ENCODE measurements at places on chromosomes 3 and 15. TPM values are rescaled to one million over a fixed set of nuclear protein-coding genes. Genes with fewer than 3 reads are reported as not detected.
A peak's percentile ranks its signal among the peaks of the same experiment; 100 is the strongest.

GRCh38 chr3:156142702-156143101, 22.3 kb downstream of the KCNAB1 start:
- DNase-seq, result no peak

DNA sequence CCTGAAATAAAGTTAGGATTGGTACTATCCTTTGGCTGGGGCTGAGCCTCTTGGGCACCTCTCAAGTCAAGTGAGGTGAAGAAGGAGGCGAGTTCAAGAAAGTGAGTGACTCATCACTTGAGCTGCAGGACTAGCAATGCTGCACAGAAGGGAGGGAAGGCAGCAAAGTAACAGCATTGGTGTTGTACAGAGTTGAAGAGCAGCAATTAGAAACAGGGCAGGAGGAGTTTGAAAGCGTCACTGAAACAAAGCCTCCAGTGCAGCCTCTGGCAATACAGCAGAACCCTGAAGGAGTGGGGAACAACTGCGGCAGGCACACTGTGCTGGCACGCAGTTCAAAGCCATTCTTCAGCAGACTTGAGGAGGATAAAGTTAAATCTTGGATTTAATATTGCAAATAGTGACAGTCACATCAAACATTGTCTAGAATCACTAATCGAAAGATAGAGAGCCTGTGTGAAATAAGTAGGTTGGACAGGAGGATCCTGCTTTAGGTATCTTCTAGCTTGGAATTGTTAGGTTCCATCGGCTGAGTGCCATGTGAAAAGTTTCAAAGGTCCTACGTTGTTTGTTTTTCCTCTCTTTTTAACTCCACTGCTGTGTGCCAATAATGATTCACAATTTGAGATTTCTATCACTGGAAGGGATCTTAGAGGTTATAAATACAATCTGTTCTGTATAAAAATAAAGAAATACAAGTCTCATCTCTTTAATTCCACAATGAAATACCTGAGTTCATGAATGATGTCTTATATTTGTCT, 479.8 kb downstream of the NAALADL2 start:
- DNase-seq, result peak; percentile 54

- DNase-seq, result no peak
Observed at GRCh38 chr3:183215591-183216202, 37.4 kb upstream of the B3GNT5 start.

- DNase-seq, result no peak
Observed at GRCh38 chr3:100205171-100205570, 55.6 kb upstream of the TBC1D23 start.

DNA sequence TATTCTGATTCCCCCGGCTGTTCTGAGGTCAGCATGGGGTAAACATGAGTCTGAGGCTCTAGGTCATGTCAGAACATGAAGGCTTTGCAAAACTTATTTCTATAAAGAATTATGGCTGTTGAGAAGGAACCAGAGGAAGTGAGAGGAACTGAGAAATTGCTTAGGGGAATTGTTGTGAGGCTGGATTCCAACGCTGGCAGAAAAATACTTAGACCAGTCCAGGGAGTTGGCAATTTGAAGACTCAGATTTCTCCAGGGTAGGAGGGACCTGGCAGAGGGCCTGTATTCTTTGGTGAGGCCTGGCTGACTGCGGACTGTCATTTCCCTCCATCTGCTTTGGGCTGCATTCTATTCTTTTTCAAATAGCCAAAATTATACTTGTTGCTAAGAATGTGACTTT, 155.5 kb downstream of the PLD1 start:
- DNase-seq, result no peak

DNA sequence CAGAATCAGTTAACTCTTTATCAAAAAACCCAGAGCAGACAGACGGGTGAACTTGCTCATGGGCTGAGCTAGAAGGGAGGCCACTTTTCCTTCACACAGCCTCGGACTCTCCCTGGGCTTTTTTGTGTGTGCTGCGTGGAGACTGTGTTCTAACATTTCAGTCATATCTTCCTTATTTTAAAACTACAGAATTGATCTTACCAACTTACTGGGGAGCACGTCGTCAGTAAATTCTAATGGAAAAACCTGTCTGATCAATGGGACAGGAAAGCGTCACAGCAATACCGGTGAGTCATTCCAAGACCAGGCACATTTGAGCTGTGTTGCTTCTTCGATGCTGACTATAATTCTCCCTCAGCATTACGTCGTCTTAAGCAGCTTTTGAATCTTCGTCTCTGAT, 145.1 kb downstream of the LPP start:
- no peak for DNase-seq

DNA sequence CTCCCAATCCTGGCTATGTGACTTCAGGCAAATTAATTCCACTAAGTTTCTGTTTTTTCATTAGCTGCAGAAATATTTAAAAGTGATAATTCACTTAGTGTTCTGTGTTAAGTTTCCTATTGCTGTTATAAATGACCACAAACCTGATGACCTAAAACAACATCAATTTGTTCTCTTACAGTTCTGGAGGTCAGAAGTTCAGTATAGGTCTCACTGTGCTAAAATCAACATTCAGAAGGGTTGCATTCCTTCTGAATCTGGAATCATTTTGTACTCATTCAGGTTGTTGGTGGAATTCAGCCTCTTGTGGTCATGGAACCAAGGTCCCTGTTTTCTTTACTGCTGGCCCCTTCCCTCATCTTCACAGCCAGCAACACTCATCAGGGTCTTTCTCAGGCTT, 254.1 kb downstream of the CNTN3 start:
- no peak for DNase-seq

- no peak for DNase-seq
Observed at GRCh38 chr15:68045289-68046265, 8.5 kb upstream of the PIAS1 start.

- DNase-seq, result no peak
Observed at GRCh38 chr3:111151438-111151837, 79.8 kb downstream of the NECTIN3 start.

GRCh38 chr15:101115393-101115785, 136.5 kb downstream of the CHSY1 start:
- DNase-seq, result no peak

GRCh38 chr3:134505485-134505884, 19.6 kb downstream of the CEP63 start:
- no peak for DNase-seq

GRCh38 chr15:66751579-66751978, 49.5 kb downstream of the SMAD6 start:
- no peak for DNase-seq

DNA sequence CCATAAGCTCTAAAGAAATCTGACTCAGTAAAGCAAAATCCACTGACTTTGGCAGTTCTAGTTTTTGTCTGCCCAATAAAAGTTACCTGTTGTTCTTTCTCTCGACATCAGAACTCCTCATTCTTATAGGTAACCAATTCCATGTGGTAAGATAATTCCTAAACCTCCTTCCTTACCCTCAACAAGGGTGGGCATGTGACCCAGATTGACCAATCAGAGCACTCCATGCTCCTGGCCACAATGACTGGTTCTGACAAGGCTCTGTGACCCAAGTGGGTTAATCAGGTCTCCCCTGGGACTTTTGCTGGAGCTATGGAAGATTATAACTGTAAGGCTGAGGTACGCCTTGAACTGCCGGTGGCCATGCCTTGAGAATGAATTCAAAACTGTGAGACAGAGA, 31.7 kb downstream of the LINS1 start:
- DNase-seq, result no peak

DNA sequence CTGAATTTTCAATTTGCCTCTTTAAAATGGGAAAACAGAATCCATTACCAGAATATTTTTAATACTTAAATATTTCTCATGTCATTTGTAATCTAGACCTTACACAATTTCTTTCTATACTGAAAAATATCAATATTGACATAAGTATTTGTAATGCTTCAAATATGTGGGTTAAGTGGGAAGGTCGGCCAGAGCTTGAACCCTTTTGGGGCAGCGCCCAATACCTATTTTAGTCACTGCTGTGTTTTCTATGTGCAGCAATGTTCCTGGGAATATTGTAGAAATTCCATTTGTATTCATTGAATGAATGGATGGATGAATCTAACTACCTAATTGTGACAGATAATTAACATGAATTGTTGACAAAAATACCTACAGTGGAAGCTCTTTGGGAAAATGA, 459.7 kb upstream of the ZNF717 start:
- no peak for DNase-seq

DNA sequence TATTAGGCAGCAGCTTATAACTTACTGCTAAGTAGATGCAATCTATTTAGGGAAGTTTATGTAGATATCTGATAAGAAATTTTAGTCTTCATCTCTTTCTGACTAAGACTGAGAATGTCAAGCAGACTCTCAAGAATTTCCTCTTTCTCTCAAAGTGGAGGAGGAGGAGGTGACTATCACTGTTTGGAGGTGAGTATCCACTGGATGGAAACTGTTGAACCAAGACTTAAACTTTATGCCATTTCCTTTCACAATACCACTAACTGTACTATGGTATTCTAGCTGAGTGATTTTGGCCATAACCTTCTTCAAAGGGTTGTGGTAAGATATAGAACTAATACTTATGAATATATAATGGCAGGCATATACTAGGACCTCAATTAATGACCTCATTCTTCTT, 64.6 kb downstream of the TPRG1 start:
- no peak for DNase-seq

DNA sequence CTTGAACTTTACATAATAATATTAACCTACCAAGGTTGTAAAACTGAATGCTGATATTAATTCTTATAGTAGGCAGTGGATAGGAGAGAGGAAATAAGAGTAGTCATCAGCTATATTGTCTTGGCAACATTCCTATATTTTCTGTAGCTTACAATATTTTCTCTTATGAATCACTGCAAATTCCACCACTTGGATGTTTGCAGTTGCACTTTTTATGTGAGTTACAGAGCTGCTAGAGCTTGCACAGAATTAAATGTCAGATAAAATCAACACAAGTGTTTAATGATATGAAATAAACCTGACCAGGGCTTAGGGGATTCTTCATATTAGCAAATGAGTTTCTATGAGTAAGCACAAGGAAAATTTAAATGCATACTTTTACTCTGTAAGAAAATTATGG, 1710.1 kb downstream of the SI start:
- no peak for DNase-seq

The COL7A1 gene
- 2.6 TPM for total RNA-seq

The ACAP2 gene
- 68.9 TPM for total RNA-seq

The EFL1 gene
- 24.7 TPM for total RNA-seq

The DNAJC17 gene
- total RNA-seq, result 28.4 TPM

The HYKK gene
- 4.1 TPM for total RNA-seq

The MUSTN1 gene
- 7.3 TPM for total RNA-seq

The SH2D7 gene
- total RNA-seq, result not detected

The SLC41A3 gene
- 36.2 TPM for total RNA-seq

Measured in lower lobe of right lung (tissue), 2 donors.